ENCODE measurements at places on chromosomes 16 and 17.

- DNase-seq = no peak
These were observed 61.2 kb downstream of the CLEC16A start for GRCh38 chr16:11005611-11005975.

- no peak for DNase-seq
These were observed 37.2 kb downstream of the MAP2K6 start for GRCh38 chr17:69451416-69452394.

- no peak for DNase-seq
These were observed 117.0 kb downstream of the RAB11FIP4 start for GRCh38 chr17:31508288-31509094.

GRCh38 chr16:58426966-58427365, 34.7 kb downstream of the GINS3 start:
- peak; percentile 33 for DNase-seq

- no peak for DNase-seq
These were observed 23.2 kb downstream of the ITGB3 start for GRCh38 chr17:47276868-47277267.

DNA sequence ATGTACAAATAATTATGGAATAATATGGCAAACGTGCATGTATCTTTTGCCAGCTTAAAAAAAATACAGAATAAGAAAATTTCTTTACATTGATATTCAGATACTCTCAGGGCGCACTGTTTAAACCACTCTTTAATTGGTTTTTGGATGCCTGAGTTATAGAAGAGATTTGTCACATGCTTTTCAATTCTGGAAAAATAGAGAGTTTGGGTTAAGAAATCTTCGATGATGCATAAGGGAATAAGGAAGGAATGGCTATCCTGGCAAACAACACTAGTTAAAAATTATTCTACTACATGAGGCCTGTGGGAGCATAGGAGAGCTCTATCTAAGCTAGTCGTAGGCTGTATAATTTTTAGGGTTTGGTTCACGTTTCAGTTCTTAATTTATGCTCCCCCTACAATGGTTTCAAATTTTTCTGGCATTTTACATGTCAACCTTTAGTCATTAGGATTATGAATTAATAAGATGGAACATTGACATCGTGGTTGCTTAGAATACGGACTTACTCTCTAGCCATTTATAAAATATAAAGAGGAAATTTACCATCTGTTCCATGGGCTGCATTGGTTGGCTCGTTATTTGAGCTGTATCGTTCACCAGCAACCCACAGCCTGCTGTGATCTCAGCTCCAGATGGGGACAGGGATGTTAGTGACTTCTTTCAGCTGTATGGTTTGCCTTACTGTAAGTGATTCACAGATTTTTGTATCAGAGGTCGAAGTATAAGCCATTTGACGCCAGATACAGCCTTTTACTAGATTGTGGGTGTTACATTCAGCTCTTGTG, 15.9 kb downstream of the NARF start:
- no peak for DNase-seq

Measured in A172 (cell line).